ENCODE measurements at places on chromosomes 5 and 9.

GRCh38 chr5:175471196-175471595 lies 7.2 kb upstream of the SFXN1 start:
- no peak for DNase-seq

DNA sequence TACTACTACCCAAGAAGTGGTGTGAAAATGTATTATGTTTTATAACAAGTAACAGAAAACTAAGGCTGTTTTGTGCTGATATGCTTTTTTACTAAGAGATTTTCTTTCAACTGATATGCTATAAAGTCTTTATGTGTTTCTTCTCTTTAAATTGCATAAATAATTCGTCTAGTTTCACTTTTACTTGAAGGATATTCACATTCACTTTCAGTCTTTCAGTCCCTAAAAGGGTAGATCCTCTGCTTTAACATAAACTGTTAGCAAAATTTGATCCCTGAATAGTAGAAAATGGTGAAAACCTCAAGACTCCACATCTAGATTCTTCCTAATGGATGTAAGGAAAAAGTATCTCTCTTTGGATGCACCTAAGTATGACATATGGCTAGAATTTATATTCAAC lies 69.0 kb upstream of the FST start:
- DNase-seq, result no peak

GRCh38 chr9:132551556-132551955 lies 30.9 kb upstream of the BARHL1 start:
- no peak for DNase-seq

DNA sequence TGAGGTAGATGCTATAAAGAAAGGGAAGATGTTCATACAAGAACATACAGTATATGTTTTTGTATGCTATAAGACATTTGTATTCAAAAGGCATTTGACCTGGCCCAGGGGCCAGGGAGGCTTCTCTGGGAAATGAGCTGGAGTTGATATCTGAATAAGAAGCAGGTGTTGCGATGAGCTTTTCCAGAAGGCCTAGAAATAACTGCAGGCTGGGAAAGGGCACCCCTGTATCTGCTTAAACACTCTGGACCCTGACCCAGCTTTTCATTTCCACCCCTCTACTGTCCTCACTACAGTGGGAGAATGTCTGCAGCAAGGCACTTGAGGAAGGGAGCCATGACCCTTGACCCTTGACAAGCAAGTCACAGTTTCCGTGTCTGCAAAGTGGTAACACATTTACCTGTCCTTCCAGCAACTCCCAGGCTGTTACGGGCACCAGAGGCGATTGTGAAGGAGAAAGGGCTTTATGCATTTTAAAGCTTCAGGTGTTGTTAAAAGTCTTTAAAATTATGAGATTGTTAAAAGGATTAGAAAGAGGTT lies 88.2 kb upstream of the PANK3 start:
- DNase-seq, result no peak

GRCh38 chr9:131448818-131449217 lies 53.9 kb upstream of the POMT1 start:
- DNase-seq, result no peak

DNA sequence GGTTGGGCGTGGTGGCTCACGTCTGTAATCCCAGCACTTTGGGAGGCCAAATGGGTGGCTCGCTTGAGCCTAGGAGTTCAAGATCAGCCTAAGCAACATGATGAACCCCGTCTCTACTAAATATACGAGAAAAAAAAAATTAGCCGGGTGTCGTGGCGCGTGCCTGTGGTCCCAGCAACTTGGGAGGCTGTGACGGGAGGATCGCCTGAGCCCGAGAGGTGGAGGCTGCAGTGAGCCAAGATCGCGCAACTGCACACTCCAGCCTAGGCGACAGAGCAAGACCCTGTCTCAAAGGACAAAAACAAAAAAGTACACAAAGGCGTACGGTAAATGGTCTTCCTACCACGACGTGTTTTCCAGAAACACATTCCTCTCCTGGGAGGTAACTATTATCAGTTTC lies 538 bp upstream of the BDP1 start:
- DNase-seq, result no peak

DNA sequence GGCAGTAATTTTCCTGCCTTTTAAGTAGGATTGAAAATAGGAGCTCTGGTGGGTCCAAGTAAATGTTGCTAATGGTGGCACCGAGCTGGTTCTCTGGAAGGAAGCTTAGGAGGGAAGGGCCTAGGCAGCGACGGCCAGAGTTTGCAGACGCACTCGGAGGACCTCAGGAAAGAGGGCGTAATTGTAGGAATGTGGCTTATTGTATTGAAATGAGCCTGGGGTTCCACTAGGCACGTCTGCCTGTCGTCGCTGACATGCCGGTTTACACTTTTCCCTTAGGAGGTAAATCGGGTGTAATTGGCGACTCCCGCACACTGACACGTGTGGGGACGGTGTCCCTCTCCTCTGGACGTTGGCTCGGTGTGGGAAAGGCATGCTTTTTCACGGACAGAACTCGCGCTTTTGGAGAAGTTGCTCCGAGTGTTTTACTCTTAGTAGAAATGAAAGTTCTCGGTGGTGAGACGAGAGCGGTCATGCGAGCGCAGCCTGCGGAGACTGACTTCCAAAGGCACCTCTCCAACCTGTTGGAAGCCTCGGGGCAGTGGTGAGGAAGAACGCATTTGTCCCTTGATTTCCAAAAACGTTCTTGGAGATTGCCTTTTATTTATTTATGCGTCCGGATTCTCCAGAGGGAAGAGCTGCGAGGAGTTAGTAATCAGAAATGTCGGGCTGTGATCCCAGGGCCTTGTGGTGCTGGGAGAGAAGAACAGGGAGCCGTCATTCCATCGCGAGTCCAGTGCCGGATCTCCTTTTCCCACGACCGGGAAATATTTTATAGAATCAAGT lies 1.3 kb downstream of the NR4A3 start:
- no peak for DNase-seq

Measured in activated T-helper 1 cell treated with Interleukin-2 at 50 U/mL for 16 hours (primary cell).